ENCODE measurements at places on chromosomes 7 and 10. TPM values are rescaled to one million over a fixed set of nuclear protein-coding genes. Genes with fewer than 3 reads are reported as not detected.

ADARB2 gene
- total RNA-seq: 4.2 TPM

CHST15 gene
- total RNA-seq: 38.8 TPM

ACTA2 gene
- 20.7 TPM for total RNA-seq

WDR86 gene
- total RNA-seq: 51.1 TPM

SYT15B gene
- total RNA-seq: under 0.01 TPM

CCL26 gene
- not detected for total RNA-seq

PNLIP gene
- not detected for total RNA-seq

CCDC3 gene
- total RNA-seq: 17.2 TPM

RPEL1 gene
- total RNA-seq: not detected

TRIM50 gene
- not detected for total RNA-seq

PDCD11 gene
- 24.8 TPM for total RNA-seq

EBF3 gene
- total RNA-seq: 0.74 TPM

BLNK gene
- total RNA-seq: 0.25 TPM

FAM200A gene
- 15.0 TPM for total RNA-seq

SLC18A3 gene
- total RNA-seq: not detected

AS3MT gene
- total RNA-seq: 9.1 TPM

All from temporal lobe (tissue), 4 donors.